RWPE1 (cell line): ENCODE measurements at places on chromosomes 1 and 21.
A peak's percentile ranks its signal among the peaks of the same experiment; 100 is the strongest.

DNA sequence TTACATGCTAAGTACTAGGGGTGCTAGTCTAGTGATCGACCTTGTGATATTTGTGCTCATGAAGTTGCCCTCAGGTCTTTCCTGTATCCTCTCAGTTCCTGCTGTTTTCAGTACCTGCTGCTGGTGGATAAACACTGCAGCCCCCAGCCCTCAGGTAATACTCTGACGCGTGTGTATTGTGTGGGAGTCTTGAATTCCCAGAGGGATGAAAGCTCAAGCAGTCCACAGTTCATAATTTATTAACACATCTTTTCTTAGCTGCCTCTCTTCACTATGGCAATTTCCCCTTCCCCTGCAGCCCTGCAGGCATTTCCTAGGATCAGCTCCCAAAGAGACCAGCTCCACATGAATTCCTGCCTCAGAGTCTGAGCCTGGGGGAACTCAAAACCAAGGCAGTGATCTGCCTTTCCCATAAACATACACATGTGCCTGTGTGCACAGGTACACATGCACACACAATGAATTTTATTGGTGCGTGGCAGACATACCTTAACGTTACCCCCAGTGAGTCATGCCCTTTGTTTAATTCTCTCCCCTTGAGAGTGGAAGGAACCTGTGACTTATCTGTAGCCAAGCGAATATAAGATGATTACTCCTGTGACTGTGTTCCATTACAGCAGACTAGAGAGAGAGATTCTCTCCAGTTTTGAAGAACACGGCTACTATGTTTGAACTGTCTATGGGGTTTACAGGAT lies 14.1 kb upstream of the HMGCS2 start:
- DNase-seq: peak; percentile 50

DNA sequence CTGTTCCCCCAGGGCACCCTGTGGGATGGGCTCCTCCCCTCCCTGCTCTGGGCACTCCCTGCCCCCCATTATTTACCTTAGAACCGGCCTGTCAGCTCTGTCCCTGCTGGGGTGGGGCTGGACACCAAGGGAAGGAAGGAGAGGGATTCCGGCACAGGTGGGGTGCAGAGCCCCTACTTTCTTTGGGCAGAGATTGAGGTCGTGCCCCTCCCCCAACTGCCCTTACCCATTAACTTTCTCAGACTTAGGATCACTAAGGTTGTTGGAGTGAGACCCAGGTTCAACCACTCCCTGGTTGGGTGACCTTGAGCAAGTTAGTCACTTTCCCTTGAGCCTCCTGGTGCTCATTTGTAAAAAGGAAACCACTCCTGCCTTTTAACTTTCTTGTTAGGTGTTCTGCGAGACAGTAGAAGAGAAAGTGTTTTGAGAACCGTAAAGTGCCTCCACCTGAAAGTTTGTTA lies 57.0 kb upstream of the SYNC start:
- DNase-seq: peak; percentile 75

- DNase-seq: peak; percentile 52
These were observed 33.8 kb downstream of the GDAP2 start for GRCh38 chr1:117895482-117896114.

DNA sequence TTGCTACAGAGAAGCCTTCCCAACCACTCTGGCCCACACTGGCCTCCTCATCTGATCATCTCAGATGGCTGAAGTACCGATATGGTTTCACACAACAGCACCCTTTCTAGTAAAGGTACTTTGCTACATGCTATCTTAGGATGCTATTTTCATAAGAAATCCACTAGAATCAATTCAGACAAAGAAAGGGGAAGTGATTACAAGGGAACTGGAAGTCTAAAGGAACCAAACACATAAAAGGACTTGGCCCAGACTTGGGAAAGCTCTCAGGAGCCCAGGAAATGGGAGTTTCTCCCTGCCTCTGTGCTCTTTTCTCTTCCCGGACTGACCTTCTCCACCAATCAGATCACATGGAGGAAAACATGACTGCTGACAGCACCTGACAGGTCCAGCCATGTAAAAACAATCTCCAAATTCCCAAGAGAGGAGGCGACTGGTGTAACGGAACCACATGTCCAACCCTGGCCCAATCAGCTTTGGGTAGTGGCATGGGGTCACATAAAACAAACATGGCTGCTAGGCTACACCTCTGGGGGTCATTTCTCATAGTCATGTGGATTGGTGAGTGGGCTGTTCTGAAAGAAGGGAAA lies 12.7 kb upstream of the FOXE3 start:
- no peak for DNase-seq

GRCh38 chr1:34276606-34277005 lies 99.9 kb downstream of the C1orf94 start:
- DNase-seq: no peak

- peak; percentile 73 for DNase-seq
These were observed 599.4 kb downstream of the LTN1 start for GRCh38 chr21:28393279-28393678.

DNA sequence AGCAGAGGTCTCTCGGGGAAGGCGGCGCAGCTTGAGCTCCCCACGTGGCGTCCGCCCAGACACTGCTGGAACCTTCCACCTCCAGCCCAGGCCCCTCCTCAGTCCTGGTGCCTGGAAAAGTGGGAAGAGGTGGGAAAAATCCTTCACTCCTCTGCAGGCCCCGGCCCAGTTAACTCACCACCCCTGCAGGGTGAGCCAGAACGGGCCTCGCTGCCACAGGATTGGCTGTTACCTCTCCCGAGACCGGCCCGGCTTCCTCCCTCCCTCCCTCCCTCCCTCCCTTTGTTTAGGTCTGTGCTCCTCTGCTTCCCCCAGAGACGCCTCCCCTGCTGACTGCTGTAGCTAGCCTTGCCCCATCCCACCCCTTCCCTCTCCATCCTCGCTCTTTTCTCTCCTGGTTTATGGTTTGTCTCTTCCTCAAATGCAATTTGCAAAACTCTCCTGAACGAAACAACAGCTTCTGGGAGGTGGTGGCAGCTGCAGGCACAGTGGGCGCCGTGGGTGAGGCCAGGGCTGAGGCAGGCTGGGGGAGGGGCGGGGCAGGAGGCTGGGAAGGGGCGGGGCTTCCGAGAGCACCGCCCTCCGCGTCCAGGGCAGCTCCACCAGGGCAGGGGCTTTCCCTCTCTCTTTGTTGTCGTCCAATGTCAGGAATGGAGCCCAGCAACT lies 6.5 kb downstream of the CAPN9 start:
- peak; percentile 51 for DNase-seq

DNA sequence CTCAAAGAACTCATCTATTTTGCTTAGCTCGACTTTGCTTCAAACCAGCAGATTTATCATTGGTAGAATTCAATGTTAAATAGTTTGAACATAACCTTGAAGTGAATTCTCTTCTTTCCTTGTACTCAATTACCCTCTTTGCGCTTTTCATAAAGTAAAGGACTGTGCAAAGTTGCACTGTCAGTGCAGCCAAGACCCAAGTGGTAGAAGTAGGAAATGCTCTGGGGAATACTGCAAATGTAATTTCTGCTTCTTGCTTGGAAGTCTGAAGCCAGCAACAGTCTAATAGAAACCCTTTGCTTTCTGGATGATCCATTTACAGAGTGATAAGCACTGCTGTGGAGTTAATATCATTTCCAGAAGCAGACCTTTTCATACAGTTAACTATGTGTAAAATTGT lies 936.7 kb upstream of the TMPRSS15 start:
- no peak for DNase-seq

DNA sequence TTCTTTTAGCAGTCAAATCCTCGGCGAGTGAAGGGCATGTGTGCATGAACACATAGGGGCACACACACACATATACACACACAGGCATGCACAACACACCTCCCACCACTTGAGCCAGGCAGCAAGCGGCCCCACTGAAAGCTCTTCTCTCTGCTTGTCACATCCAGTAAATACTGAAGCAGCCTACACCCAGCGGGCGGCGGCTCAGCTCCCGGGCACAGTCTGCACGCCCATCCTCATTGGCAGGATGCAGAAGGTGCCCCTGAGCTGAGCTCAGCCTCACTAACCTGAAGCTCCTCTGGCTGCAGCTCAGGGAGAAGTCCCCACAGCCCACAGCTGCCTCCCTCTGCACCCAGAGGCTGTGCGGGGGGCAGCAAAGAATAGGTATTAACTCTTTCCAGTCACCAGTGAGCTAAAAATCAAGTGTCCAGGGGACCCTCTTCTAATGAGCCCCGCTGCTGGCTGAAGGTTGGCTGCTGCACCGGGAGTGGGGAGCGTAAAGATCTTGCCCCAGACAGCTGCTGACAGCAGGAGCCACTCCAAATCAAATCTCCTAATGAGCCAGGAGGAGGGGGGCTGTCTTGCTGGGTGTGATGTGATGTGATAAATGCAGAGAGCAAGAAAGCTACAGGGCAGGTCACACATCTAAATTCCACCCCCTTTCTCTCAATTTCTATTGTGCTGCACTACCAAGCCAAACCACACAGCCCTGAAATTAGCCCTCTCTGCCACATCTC lies 12.5 kb downstream of the RGS8 start:
- no peak for DNase-seq

GRCh38 chr1:59880735-59881134 lies 45.8 kb downstream of the CYP2J2 start:
- no peak for DNase-seq

DNA sequence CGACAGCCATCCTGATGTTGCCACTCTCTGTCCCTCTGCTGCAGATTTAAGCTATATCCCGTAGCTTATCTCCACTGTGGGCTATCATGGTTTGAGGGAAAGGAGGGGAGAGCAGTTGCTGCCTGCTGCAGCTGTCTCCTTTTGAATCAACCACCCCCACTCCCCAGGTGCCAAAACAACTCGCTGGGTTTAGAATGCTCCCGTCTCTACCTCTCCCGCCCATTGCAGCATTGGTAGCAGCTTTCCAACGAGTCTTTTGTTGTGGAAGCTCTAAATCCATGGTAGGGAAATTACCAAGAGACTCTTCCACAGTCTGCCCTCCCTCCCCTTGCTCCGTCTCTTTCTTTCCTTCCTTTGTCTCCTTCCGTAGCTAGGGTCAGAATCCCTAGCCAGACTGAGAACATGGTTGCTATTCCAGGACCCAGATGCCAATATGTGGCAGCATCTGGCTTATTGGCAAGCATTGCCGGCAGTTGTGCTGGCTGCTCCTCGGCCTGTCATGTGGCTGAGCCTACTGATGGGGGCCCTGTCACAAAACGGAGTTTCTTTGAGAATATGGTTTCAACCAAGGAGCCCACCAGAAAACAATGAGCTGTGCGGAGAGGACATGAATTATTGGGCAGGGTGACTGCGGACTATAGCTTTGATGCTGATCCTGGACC lies 230.7 kb downstream of the RPS6KC1 start:
- no peak for DNase-seq

DNA sequence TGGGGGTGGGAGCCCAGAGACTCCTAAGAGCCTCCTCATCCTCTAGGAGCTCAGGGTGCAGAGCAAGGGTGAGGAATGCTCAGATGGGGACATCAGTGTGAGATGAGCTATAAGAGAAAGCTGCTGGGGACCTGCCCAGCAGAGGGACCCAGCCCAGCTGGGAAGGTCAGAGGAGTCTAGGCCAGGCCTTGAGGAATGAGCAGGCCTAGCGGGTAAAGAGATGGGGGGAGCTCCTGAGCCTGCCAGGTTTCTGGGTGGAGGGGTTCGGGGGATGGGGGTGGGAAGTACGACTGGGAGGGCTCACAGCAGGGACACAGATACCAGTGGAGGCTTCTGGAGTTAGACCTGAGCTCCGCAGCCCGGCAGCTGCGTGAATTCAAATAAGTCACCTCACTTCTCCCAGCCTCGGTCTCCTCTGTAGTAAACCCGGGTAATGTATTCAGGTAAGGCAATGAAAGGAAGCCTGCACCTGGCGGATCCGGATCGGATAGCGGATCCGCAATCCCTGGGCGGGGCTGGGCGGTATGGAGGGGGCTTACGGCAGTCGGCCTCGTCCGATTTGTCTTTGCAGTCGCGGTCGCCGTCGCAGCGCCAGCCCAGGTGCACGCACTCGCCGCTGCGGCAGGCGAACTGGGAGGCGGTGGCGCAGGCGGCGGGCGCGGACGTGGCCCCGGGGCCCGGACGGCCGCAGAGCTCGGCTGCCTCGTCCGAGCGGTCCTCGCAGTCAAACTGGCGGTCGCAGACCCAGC lies 38.0 kb upstream of the MAGOH start:
- DNase-seq: no peak

DNA sequence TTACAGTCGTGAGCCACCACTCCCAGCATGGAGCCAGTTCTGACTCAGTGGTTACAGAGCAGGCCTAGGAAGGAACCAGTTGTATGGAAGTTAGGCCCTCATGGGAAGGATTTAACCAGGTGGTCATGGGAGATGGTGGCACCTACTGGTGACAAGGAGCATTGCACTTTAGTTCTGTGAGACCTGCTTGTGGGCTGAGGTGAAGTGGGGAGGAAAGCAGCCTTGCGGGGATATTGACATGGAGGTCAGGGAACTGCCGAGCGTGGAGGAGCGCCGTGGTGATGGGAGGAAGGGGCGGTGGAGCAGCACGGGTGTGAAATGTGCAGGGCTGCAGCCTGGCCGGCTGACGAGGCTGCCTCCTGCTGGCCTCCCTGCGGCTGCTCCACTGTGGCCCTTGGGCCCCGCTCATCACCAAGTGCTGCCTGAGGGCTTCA lies 100.4 kb downstream of the GALNT2 start:
- DNase-seq: peak; percentile 55

- no peak for DNase-seq
These were observed 37.1 kb downstream of the C21orf91 start for GRCh38 chr21:17782051-17782450.

DNA sequence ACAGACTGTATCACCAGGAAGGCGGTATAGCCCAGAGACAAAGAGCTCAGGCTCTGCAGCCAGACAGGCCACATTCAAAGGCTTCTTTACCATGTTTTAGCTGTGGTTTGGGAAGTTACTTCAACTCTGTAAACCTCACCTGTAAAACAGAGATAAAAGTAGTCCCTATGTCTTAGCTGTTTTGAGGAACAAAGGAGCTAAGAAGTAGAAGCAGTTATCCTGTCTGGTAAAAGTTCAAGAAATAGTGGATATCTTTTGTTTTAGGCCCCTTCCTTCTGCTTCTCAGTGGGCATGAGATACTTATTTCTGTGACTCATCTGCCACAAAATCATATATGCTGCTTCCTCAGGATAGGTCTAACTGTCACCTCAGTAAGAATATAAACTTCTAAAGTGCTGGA lies 6.5 kb downstream of the CD34 start:
- DNase-seq: no peak

DNA sequence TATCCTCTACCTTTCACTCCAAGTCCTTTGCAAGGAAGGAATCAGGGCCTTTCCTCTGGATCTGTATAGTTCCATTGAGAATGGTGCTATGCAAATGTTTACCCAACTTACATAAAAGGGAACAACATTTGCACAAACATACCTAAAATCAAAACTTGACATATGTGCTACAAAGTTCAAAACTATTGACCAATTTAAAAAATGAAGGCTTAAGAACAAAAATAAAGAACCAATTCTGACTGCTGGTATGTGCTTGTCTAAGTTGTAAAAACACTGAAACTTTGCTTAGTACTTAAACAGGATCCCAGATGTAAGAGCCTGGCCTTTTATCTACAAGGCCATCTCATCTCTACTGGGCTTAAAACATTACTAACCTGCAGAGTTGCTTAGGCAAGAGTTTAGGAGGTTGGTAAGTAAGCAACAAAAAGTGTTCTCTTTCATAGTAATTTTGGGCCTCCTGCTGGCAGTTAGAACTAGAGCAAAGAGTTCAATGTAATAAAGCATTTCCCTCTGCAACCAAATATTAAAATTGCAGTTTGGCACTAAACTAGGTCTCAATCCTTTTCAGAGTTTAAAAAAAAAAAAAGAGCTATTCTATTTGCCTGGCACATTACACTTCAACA lies 2.0 kb downstream of the SCMH1 start:
- DNase-seq: peak; percentile 16
